ENCODE measurements at places on chromosomes 6 and 20.

DNA sequence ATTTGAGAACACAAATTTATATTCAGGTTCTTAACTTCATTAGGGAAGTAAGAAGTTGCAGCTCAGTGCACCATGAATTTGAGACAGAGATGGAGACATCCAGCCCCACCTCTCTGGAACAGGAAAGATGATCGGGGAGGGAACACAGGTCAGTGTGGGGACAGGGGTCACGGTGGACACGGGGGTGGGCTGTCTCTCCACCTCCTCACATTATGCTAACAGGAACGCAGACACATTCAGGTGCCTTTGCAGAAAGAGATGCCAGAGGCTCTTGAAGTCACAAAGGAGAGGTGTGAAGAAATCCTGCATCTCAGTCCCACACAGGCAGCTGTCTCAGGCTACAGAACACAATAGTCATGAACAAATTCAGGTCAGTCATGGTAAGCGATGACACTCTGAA, 3.1 kb downstream of the HLA-C start:
- no peak for DNase-seq

DNA sequence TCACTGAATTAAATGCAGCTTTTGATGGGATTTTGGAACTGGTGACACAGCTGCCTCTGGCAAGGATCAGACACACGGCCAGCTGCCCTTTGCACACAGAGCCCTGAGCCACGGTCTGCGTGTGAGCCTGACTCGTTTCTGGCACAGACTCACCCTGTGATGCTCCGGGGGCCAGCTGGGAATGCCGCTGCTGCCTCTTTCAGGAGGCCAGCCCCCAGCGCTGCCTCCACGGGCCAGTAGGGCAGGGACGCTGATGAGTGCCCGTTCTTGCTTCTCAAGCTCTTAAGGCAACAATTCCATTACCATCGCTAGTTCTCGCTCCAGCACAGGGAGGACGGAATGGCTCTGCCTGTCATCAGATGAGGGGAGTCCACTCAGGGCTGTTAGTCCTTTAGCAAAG, 61.6 kb downstream of the IRF4 start:
- DNase-seq = no peak

GRCh38 chr6:120608826-120609225, 725.5 kb downstream of the TBC1D32 start:
- no peak for DNase-seq

DNA sequence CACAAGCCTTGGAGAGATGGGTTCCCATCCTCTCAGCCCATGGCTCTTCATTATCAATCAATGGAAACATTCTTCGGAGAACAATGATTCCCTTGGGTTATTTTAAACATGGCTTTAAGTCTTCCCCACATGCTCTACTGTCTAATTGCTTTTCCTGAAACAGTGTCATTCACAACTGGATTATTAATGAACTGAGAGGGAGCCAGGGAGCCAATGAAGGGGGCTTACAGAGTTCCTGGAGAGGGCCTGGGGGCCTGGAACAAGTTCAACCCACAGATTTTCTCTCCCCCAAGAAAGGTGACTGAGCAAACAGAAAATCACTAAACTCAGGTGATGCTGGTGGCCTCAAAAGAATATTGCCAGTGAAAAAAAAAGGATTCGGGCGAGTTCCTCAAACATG, 1.3 kb upstream of the PPP1R16B start:
- DNase-seq = no peak

DNA sequence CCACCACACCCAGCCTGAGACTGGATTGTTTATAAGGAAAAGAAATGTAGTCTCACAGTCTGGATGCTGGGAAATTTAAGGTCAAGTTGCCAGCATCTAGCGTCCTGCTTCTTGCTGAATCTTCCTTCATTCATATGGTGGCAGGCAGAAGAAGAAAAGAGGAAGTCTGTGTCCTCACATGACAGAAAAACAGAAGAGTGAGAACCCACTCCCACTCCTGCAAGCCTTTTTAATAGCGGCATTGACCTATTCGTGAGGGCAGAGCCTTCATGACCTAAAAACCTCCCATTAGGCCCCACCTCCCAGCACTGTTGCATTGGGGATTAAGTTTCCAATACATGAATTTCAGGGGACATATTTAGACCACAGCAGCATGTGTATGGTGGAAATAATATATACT, 160.8 kb upstream of the BMP2 start:
- DNase-seq = no peak
